ENCODE measurements at places on chromosomes 5 and 9. TPM values are rescaled to one million over a fixed set of nuclear protein-coding genes. Genes with fewer than 3 reads are reported as not detected.

NOP16 gene
- total RNA-seq = 44.7 TPM

SV2C gene
- 6.9 TPM for total RNA-seq

DNA sequence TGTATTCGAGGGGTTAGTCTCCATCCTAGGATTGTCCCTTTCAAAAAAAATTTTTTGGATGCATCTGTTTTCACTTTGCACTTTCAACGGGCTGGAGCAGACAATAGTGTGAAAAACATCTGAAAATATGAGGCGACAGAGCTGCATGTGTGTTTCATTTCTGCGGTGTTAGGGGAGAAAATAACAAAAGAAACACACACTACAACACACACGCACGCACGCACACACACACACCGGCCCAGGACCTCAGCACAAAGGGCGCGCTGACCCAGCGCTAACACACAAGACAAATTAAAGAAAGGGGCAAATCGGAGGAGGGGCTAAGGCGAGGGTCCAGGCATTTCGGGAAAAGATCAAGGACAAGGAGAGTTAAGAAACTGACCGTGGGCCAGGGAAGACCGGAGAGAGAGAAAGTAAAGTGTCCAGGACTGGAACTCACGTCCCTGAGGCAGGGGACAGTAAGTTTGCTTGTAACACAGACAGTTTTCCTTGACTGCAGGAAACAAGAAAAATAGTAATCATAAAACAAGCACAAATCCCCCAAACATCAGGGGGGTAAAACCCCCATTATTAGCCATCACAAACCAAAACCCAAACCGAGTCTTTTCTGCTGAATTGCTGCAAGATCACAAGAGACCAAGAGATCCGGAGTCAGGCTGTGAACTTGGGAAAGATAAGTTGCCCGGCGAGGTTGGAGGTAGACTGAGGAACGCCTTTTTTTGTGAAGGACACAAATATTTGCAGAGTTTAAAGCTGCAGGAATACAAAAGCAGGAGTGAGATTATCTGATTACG, 302.1 kb downstream of the PARP8 start:
- no peak for DNase-seq
- peak overlapping the region; percentile 81 for H3K4me3 ChIP-seq
- H3K4me1 ChIP-seq = peaks cover 42% of the 10 kb centered on the region
- H3K27ac ChIP-seq = no peak overlapping the region
- no peaks in the 10 kb centered on the region for H3K36me3 ChIP-seq

GRCh38 chr5:148952097-148952867, 110.6 kb downstream of the SH3TC2 start:
- DNase-seq = no peak
- no peak overlapping the region for H3K4me3 ChIP-seq
- H3K27ac ChIP-seq = no peak overlapping the region
- H3K4me1 ChIP-seq = no peaks in the 10 kb centered on the region

GRCh38 chr5:10627160-10627701, 63.4 kb downstream of the ANKRD33B start:
- no peak for DNase-seq
- H3K4me1 ChIP-seq = peaks cover 25% of the 10 kb centered on the region
- H3K4me3 ChIP-seq = peak overlapping the region; percentile 91
- H3K27me3 ChIP-seq = peaks cover 5% of the 10 kb centered on the region
- peak overlapping the region; percentile 87 for H3K27ac ChIP-seq
- no peaks in the 10 kb centered on the region for H3K36me3 ChIP-seq

PCDHGB4 gene
- 15.6 TPM for total RNA-seq

ASB6 gene
- total RNA-seq = 20.7 TPM

DNA sequence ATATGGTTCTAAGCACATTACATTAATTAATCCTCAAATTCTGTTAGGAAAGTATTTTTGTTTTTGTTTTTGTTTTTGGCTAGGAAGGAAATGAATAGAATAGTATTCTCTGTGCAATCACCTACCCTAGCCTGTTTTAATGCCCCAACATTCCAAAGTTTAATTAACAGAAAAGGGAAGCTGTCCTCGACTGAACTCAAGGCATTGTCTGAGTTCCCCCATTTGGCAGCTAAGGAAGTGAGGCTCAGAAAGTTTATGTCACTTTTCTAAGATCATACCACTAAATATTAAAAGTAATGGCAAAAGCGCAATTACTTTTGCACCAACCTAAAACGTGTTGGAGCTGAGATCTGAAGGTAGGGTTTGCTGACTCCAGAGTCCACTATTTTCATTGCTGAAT, 59.8 kb downstream of the FGF1 start:
- no peak overlapping the region for H3K27ac ChIP-seq
- DNase-seq = no peak
- no peaks in the 10 kb centered on the region for H3K36me3 ChIP-seq

LCN15 gene
- total RNA-seq = 0.93 TPM

- no peak overlapping the region for H3K4me3 ChIP-seq
- no peaks in the 10 kb centered on the region for H3K27me3 ChIP-seq
- H3K36me3 ChIP-seq = peaks cover 20% of the 10 kb centered on the region
- peaks cover 4% of the 10 kb centered on the region for H3K4me1 ChIP-seq
- no peak for DNase-seq
These were observed 388.9 kb downstream of the SEMA5A start for GRCh38 chr5:9157020-9157419.

WASHC1 gene
- total RNA-seq = 24.2 TPM

- H3K27me3 ChIP-seq = no peaks in the 10 kb centered on the region
- H3K36me3 ChIP-seq = no peaks in the 10 kb centered on the region
- no peak overlapping the region for H3K27ac ChIP-seq
- peaks cover 8% of the 10 kb centered on the region for H3K4me1 ChIP-seq
- no peak for DNase-seq
These were observed 69.4 kb upstream of the ACTBL2 start for GRCh38 chr5:57552033-57552432.

PCDHA2 gene
- 1.0 TPM for total RNA-seq

GZMA gene
- not detected for total RNA-seq

DNA sequence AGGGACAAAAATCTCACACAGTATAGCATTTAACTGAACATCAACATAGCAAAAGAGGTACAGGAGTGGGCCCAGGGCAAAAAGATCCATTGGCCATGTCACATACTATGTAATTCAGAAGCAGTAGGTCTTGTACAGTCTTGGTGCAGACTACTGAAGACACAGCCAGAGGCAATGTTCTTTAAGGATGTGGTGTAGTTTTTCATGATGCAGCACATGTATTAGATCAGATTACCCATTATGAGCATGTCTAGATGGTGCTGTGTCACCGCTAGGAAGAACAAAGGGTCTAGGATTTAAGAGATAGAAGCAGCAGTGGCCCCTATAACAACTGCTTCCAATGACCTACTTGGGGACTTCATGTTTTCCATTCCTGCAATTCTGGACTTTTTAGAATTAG, 610.4 kb upstream of the MEF2C start:
- no peaks in the 10 kb centered on the region for H3K36me3 ChIP-seq
- H3K27me3 ChIP-seq = no peaks in the 10 kb centered on the region
- DNase-seq = no peak
- no peak overlapping the region for H3K27ac ChIP-seq
- no peaks in the 10 kb centered on the region for H3K4me1 ChIP-seq

- no peaks in the 10 kb centered on the region for H3K4me1 ChIP-seq
- H3K36me3 ChIP-seq = no peaks in the 10 kb centered on the region
- H3K27ac ChIP-seq = no peak overlapping the region
- peaks cover 7% of the 10 kb centered on the region for H3K27me3 ChIP-seq
- DNase-seq = no peak
- H3K4me3 ChIP-seq = no peak overlapping the region
These were observed 29.7 kb downstream of the PPP1R2B start for GRCh38 chr5:156879665-156880285.
